ENCODE measurements at places on chromosomes 4 and X.
A peak's percentile ranks its signal among the peaks of the same experiment; 100 is the strongest.

DNA sequence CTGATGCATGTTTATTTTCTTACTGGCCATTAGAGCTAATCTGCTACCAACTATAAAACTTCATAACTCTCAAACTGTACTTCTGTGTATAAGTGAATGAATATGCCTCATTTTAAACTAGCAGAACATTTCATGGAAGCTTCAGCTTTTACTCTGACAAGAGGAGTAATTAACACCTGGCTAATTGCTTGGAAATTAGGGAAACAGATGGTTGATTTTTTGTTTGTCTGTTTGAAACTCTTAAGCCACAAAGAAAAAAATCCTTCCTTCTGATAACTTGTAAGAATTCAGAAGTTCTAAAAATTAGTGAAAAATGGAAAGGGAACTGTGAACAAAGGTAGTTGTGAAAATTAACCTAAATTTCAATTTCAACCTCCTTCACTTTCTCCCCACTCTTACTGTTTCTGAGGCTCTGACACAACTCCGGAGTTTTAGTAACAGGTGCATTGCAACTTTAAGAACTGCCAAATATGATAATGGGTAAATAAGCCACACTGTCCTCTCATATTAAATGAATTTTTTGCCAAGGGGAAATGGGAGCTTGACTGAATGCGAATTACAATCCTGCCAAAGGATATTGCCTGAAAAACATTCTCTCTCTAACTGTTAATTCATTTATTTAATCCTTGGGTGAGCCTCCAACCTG, 1.0 kb downstream of the EGF start:
- DNase-seq, result no peak

DNA sequence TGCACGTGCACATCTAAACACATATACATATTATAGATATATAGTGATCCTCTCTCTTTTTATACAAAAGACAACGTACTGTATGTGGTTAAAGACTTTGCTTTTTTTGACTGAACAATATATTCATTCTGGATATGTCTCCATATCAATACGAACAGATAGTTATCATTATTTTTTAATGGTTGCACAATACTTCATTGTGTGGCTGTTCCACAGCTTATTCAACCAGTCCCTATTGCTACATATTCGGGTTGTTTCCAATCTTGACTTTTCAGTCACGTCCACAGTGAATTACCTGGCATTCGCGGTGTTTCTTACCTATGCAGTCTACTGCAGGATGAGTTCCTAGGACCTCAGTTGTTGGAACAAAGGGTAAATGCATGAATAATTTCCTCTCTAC, 53.1 kb downstream of the FGFBP1 start:
- no peak for DNase-seq

DNA sequence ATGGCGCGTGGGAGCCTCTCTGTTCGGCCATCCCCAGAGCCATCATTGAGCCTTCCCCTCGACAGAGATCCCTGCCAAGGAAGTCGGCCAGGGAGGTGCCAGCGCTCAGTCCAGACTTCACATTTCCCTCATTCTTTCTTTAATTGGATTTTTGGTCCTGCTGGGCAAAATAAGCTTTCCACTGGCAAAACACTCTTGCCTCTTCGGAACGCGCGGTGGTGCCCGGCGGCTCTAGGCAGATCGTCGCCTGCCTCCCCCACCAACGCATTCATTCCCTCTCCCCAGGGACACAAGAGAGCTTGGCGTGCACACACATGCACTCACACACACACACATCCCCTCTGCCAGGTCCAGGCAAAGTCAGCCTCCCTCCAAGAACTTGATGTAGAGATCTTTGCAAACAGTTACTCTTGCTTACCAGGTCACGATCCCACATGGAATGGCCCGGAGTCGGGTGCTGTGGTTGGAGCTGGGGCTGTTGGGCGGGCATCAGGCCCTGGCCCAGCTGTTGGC, 257.1 kb downstream of the BCOR start:
- DNase-seq, result no peak

DNA sequence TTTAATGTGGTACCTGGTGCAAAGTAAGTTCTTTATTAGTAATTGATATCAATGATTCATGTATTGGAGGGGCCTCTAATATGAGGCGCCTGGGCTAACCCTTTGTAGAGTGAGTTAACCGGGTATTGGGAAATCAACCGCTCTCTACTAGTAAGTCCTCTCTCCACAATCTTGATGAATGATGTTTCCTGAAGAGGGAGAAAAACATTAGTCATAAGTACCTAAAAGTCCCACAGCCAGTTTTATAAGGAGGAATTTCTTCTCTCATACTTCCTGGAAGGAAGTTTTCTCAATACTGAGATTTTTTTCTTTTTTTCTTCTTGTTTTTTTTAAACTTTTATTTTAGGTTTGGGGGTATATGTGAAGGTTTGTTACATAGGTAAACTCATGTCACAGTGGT, 62.3 kb downstream of the AGTR2 start:
- DNase-seq, result no peak

GRCh38 chrX:115390078-115390477, 100.6 kb downstream of the LUZP4 start:
- DNase-seq, result no peak

DNA sequence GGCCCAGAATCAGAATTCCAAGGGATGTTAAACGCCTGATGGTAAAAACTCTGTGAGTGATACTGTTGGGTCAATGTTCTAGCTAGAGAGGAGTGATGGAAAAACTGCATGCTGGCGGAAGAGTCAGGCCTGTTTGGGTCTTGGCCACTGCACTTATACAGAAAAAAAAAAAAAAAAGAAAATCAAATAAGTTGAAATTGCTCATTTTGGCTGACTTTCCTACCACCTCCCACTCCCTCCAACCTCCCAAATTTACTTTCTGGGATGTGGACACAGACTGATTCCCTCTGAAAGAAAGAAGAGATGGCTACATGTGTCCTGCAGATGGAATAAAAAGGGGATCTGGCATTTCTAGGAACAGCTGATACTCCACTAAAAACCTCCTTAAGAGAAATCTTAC, 234.1 kb upstream of the GIMD1 start:
- DNase-seq, result no peak

DNA sequence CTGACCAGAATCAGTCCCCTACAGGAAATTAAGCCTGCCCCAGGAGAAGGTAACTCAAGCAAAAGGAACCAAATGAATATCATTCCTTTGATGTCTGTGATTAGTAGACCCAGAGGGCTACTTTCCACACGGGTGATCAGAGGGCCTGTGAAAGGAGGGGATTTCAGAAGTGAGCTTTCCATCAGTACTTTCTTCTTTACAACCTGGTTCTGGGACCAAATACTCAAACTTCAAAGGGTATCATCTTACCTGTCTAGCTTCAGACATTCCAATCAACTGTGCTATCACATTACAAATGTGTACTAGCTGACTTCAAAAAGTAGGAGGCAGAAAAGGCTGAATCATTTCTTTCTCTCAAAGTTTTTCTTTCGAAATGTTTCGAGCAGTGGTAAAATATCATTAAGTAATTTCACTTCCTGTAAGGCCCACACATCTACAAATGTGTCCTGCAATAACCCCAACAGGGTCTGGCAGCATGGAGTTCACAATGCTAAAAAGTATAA, 23.9 kb downstream of the ACSL4 start:
- DNase-seq, result peak; percentile 38

- no peak for DNase-seq
These were observed 164.1 kb downstream of the GASK1B start for GRCh38 chr4:158008551-158009218.

DNA sequence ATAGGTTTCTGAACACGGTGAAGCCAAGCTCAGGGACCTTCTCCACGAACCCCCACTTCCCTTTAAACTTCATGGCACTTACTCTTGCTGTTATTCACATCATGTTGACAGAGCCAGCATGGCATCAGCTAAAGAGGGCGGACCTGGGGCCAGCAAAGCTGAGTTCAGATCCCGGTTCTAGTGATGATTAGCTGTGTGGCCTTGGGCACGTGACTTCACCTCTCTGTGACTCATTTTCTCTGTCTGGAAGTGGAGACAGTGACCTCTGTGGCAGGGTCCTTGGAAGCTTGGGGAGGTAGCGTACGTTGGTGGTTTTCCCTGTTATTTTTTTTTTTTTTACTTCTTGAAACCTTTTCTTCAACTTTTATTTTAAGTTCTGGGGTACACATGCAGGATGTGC, 13.4 kb downstream of the EVC start:
- DNase-seq, result no peak

DNA sequence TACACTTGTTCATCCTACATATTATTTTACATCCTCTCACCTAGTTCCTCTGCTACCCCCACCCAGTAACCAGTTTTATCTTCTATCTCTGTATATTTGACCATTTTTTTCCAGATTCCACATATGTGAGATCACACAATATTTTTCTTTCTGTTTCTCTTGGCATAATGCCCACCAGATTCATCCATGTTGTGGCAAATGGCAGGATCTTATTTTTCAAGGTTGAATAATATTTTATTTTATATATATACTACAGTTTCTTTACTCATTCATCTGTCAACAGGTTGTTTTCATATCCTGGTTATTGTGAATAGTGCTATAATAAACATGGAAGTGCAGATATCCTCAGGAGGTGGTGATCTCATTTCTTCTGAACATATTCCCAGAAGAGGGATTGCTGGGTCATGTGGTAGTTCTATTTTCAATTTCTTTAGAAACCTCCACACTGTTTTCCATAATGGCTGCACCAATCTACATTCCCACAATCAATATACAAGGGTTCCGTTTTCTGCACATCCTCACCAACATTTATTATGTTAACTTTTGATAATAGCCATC, 48.2 kb downstream of the THAP9 start:
- no peak for DNase-seq

DNA sequence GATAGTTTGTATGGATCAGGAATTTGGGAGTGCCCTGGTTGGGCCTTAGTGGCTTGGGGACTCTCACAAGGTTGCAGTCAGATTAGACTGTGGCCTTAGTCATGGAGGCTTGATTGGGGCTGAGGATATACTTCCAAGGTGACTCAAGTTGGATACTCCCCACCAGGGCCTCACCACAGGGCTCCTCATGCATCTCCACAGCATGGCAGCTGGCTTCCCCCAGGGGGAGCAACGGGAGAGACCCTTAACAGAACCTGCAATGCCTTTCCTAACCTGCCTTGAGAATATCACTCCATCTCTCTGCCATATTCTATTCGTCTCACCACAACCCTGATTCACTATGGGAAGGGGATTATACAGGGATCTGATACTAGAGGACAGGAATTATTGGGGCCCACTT, 161.9 kb downstream of the RELL1 start:
- DNase-seq, result no peak

DNA sequence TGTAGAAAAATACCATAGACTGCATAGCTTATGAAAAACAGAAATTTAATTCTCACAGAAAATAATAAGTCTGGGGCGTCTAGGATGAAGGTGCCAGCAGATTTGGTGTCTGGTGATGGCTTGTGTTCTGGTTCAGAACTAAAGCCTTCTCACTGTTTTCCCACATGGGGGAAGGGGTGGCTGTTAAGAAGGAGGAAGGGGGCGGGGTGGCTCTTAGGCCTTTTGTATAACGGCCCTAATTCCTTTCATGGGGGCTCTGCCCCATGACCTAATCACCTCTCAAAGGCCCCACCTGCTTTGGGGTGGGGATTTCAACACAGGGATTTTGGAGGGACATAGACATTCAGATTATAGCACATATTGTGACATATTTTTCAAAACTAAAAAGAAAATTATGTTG, 173.2 kb upstream of the TECRL start:
- no peak for DNase-seq

DNA sequence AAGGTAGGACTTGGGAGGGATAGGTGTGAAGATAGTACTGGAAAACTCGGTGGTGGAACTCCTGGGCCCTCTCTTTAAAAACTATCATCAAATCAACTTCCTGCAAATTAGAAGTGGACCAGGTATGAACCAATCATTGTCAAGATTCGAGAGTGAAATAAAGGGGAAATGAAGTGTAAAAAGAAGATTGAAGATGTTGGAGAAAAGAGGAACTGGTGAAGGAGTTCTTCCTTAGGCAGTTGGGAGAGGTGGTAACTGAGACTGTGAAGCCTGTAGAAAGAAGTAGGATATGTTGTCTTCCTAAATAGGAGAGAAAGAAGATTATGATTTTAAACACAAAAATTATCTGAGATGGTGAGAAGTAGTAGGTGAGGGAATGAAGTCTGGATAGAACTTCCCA, 212.2 kb downstream of the PPP1R2C start:
- DNase-seq, result no peak

DNA sequence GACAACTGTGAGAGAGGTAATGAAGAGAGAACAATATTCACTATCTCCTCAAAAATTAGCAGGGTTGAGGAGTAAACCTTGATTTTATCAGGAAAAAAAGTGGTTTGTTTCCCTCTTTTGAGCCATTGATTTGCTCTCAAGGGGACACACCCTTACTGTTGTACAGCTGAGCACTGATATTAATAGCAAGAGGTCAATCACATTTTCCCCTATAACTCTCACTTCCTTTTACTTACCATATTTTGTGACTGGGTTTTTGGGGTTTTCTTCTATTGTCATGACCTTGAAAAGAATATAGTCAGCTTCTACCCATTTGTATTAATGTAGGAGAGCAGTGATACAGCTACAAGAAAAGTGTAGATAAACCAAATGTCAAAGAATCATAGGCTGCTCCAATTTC, 70.2 kb upstream of the LONRF3 start:
- no peak for DNase-seq

GRCh38 chrX:106862972-106863688, 40.0 kb downstream of the RIPPLY1 start:
- DNase-seq, result no peak

DNA sequence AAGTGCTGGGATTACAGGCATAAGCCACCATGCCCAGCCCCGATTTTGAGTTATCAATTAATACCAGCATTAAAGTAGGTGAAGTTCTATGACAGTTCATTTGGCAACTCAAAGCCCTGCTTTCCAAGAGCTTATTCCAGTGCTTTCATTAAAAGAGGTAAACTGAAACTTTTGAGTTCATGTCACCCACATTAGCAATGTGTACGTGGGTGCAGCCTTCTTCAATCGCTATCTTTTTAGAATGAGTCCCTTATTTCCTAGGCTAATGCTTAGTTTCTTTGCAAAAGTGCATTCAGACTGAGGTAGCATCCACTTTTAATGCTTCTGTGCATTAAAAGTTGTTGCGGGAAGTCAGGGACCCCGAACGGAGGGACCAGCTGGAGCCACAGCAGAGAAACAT, 26.1 kb upstream of the MTNR1A start:
- no peak for DNase-seq

DNA sequence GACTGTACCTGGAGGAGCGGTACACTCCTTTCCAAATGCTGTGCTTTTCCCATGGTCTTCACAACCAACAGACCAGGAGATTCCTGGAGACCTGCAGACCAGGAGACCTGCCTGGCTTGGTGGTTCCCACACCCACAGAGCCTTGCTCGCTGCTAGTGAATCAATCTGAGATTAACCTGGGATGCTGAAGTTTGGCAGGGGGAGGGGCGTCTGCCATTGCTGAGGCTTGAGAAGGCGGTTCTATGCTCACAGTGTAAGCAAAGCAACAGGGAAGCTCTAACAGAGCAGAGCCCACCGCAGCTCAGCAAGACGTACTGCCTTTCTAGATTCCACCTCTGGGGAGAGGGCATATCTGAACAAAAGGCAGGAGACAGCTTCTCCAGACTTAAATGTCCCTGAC, 34.5 kb upstream of the FAAH2 start:
- no peak for DNase-seq

All from SIG-M5 (cell line).